ENCODE measurements at places on chromosomes 7 and 10.

DNA sequence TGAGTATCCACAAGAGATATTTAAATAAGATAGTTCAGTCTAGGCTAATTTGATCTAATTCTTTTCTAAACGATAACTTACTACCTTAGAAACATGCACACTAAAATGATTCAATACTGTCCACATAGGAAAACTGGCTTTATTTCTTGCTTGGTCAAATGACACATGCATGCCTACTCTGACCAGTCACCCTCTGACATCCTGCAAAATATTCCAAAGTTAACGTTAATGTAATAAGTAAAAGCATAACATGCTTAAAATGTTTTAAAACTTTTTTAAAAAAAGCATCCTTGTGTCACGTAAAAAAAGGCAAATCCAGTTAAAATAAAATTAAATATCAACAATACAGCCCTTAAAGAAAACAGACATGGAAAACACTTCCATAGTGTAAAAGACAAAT is 70.2 kb downstream of the UBE2H start:
- no peak for DNase-seq

GRCh38 chr10:3104251-3104918 is 37.0 kb downstream of the PFKP start:
- DNase-seq = no peak

DNA sequence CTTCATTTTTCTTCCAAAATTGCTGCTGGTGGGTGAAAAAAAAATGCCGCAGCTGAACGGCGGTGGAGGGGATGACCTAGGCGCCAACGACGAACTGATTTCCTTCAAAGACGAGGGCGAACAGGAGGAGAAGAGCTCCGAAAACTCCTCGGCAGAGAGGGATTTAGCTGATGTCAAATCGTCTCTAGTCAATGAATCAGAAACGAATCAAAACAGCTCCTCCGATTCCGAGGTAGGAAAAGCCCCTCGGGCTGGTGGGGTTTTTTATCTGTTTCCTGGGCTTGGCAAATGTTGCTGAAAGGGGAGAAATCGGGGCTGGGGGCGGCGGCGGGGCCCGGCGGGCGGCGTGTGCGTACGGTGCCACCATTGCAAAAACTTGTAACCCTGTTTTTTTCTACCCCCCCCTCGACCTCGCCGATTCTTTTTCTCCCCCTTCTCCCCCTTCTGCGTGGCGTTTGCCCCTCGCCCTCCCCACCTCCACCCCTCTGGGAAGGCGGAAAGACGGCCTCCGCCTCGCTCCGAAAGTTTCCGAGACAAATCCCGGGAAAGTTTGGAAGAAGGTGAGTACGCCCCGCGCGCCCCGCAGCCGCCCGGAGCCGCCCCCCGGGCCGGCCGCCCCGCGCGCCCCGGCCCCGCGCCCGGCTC is 789 bp downstream of the TCF7L2 start:
- no peak for DNase-seq

- no peak for DNase-seq
Measured at GRCh38 chr10:76086761-76087639, 655.6 kb downstream of the LRMDA start.

- DNase-seq = no peak
Measured at GRCh38 chr10:129861776-129862531, 102.1 kb downstream of the EBF3 start.

DNA sequence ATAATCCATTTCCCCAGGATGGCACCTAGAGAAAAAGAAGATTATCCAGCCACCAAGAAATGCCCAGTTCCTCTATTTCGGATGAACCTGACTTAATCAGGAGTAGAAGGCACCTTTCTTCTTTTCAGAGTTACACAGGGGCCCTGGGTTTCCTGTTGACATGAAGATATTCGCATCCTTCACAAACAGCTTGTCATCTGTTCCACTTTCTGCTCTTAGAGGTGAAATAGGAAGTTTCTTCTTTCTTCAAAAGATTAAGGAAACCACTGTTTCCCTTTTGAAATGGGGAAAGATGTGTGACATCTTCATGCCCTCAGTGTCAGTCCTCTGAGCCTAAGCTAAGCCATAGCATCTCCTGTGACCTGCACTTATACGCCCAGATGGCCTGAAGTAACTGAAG is 39.1 kb upstream of the RAB18 start:
- no peak for DNase-seq

DNA sequence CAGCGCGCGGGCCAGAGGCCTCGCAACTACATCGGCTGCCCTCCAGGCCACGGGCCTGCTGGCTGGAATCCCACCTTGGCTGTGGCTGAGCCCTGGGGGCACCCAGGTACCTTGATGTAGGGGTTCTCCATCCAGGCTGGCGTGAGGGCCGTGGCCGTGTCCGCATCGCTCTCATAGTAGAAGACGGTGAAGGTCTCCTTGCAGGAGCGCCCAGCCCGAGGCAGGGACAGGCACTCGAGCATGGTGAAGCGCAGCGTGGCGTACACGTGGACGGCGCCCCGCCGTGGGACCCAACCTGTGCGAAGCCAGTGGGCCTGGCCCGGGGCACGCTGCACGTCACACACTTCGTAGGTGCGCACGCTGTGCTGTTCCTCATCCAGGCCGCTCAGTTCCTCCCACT is 3.8 kb downstream of the EPHB4 start:
- DNase-seq = no peak

DNA sequence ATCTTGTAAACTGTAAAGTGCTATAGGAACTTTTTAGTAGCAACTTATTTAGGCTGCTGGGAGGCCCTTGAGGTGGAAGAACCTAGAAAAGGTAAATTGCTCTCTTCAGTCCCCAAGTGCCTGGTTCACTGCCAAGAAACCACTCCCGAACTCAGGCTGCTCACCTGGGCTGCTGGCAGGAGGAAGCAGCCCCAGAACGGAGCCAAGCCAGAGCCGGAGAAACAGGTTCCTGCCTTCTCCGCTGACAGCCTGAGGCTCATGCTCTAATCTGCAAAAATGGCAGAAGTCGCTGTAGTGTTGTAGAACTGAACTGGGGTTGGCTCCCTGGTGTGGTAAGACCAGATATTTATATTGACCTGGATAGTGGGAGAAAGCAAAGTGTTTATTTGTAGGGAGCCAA is 136.0 kb downstream of the CUL2 start:
- DNase-seq = no peak

- no peak for DNase-seq
Measured at GRCh38 chr7:20447021-20447650, 116.4 kb downstream of the ITGB8 start.

GRCh38 chr10:78754269-78755062 is 314.3 kb upstream of the ZMIZ1 start:
- DNase-seq = no peak

GRCh38 chr10:129156406-129156805 is 310.6 kb upstream of the MGMT start:
- DNase-seq = no peak

DNA sequence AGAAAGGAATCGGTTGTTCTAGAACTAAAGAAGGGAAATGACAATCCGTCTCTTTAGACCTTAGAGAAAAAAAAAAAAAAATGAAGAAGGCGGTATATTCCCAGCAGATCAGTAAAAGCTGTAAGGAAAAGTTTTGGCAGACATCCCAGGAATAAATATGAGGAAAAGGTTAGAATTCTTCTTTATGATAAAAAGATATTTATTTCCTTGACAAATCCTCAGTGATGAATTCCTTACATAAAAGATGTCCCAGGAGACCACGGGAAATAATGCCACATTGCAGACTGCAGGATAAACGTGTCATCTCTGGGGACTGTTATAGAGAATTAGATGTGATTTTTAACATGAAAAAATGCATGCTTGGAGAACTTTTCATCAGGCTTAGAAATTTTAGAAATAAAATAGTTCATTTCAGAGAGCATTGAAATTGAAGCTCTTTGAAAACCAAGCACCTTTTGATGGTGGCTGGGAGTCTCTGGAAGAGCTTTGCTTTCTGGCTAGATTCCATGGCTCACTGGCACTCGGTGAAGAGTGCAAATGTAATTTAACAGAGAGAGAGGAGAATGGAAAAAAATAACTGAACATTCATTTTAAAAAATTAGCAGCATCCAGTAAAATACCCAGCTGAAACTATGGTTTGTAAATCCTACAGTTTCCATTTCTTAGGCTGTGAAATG is 98.2 kb downstream of the PRPF18 start:
- DNase-seq = no peak

GRCh38 chr7:35004531-35005095 is 32.7 kb downstream of the DPY19L1 start:
- DNase-seq = peak; percentile 21
